ENCODE measurements at places on chromosomes 5 and 9.

- DNase-seq, result no peak
Measured at GRCh38 chr5:150238646-150239045, 48.8 kb downstream of the SLC6A7 start.

DNA sequence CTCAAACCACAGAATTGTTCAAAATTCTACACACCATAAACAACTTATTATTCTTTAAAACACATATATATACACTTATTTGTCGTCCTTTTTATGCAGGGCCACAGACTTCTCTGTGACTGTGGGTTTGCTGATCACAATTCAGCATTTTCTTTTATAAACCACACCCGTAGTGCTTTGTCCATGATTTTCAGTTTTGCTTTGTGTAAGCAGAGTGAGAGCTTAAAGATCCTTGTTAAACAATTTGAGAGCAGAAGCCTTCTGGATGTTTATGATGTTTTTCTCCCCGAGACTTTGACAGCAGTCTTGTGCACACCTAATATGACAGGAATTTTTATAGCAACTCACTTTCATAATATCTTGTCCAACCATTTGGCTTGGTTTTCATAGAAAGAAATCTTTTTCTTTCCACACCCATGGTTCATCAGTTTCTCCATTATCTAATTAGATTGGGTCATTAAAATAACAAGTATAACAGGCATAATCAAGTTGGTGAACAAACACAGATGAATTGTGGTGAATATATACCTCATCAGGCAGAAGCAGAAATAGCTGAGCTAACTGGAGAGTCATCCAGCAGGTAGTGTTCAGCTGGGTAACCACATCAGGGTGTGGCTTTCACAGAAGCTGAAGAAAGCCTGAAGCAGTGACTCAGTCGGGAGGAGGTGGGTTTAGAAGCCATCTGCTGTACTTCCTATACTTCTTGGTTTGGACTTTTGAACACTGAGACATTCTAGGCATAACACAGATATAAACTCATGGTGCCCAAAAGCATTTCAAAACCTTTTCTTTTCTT lies 232.8 kb downstream of the DOCK8 start:
- no peak for DNase-seq

DNA sequence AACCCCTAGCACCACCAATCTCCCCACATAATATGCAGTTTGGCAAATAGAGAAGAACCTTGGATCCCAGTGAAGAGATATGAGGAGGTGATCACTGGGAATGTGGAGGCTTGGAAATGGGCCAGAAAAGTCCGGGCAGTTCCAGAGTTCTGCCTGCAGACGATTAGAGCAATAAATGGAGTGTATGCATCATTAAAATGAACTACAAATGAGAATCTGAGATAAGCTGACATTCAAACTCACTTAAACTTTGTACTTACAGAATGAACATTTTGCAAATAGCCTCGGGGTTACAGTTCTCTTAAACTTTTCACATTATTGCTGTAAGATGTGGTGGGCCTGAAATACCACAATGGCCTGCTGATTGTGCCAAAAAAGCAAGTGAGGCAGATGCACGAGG lies 23.0 kb upstream of the LHFPL2 start:
- no peak for DNase-seq

GRCh38 chr5:178237431-178238312 lies 5.1 kb upstream of the PHYKPL start:
- no peak for DNase-seq

DNA sequence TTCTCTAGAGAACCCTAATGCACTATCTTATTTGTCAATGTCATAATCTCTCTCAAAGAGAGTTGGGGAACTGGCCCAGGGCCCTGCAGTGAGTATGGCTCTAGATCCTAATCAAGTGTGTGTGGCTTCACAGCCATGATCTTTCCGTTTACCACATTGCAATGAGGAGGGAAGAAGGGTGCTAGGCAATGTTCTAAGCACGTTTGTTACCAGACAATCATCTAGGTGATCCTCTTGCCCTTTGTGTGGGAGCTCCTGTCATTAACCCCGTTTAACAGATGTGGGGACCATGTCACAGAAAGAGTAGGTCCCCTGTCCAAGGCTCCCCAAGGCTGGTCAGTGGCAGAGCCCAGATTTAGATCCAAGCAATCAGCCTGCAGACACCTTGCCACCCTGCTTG lies 128.2 kb upstream of the IRX4 start:
- DNase-seq, result no peak

DNA sequence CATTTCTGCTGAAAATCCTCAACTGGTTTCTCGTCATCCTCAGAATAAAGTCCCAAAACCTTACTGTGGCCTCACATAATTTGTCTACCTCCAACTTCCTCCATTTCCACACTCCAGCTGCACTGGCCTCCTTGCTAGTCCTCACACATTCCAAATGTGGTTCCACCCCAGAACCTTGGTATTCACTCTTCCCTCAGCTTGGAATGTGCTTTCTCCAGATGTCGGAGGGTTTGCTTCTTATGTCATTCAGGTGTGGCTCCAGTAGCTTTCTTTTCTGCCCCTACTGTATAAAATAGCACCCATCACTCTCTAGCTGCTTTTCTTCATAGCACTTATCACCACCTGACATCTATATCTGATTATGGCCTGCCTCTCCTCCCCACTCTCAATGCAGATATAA lies 102.5 kb upstream of the IFNK start:
- no peak for DNase-seq

GRCh38 chr5:111242606-111243005 lies 18.4 kb downstream of the CAMK4 start:
- DNase-seq, result no peak

DNA sequence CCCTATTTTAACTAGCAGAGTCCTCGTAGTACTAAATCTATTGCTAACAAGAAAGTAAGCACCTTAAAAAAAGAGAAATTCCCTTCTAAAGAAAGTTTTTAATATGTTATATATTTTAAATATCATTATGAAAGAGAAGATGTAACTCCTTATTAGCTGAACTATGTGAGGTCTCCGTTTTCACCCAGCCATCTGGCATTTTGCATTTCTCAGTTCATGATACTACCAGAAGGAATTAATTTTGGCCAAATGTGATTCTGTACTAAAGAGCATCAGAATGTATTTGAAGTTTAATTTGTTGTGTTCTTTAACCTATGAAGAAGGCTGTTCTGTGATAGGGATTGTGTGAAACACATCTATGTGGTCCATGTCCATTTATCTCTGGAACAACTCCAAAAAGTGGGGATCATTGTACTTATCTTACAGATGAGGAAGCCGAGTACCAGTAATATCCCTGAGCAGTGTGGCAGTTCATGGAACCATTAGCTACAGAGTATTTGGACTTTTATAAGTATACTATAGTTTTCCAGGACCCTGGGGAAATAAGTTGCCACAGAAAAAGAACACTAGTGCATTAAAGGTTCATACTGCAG lies 29.8 kb downstream of the TNFAIP8 start:
- no peak for DNase-seq

GRCh38 chr5:74233091-74233490 lies 407.4 kb downstream of the ENC1 start:
- no peak for DNase-seq

GRCh38 chr9:123868002-123868401 lies 61.9 kb downstream of the DENND1A start:
- DNase-seq, result no peak

GRCh38 chr5:32531885-32532520 lies 53.4 kb upstream of the SUB1 start:
- DNase-seq, result no peak

DNA sequence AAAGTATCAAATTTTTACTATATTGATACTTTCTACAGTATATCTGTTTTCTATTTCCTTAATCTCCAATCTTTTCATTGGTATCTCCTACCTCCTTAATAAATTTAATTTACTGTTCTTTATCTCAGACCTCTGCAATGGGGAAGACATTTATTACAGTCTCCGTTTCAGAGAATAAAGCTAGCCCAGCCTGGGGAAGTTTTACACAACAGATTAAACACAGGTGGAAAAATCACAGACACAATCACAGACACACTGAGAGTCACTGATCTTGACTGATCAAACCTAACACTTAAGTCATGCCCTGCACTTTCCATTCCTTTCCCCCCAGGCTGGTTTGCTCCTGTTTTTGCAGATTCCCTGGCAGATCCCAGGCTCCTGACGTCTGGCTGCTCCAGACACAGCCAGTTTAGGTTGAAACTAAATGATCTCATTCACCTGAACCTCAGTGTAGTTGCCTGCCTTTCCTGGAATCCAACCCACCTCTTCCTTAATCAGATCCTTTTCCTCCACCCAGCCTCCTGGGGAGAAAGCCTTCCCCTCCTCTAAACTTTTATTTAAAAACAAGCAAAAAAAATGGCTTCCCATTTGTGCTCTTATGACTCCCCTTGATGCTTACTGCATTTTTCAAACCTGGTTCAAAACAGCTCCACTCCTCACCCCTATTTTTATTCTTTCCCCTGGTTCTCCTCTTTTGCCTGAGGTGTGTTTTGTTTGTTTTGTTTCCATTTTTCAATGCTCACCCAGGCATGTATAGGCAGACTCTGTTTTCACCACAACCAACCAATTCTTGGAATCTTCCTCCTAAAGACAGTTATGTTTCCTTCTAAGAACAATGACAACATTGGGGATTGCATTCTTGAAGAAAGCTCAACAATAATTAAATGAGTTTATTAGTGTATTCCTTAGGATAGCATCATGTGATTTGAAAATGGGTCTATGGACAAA lies 29.5 kb upstream of the OSMR start:
- DNase-seq, result no peak

GRCh38 chr5:128427921-128428320 lies 110.1 kb downstream of the FBN2 start:
- DNase-seq, result no peak

DNA sequence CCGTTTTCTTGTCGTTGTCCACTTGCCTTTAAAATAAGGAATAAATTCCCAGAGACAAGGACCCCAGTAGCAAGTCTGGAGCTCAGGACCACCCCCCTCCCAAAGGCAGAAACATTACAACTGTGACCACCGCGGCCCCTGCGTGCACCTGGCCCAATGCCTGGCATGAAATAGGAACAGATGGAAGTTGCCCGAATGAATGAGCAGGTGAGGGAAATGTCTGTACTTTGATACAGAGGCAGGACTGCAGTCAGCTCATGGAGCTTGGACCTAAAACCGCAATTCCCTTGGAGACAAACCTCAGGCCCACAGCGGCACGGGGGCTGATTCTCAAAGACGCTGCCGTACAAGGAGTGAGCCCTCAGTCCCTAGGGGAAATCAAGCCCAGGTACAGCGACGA lies 55.3 kb upstream of the SARDH start:
- no peak for DNase-seq

DNA sequence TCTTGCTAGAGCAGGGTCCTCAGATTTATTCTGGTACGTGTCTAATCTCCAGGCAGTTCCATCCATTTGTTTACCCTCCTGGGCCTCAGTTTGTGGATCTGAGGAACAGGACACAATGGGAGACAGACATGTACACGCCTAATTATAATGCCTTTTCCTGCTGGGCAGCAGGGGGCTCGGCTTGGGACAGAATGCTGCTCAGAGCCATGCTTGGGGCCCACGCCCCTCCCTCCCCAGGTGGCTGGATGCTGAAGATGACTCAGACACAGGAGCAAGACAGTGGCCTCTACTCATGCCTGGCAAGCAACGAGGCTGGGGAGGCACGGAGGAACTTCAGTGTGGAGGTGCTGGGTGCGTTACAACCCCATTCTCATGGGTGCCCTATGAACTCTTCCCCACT lies 72.7 kb upstream of the ASS1 start:
- no peak for DNase-seq

DNA sequence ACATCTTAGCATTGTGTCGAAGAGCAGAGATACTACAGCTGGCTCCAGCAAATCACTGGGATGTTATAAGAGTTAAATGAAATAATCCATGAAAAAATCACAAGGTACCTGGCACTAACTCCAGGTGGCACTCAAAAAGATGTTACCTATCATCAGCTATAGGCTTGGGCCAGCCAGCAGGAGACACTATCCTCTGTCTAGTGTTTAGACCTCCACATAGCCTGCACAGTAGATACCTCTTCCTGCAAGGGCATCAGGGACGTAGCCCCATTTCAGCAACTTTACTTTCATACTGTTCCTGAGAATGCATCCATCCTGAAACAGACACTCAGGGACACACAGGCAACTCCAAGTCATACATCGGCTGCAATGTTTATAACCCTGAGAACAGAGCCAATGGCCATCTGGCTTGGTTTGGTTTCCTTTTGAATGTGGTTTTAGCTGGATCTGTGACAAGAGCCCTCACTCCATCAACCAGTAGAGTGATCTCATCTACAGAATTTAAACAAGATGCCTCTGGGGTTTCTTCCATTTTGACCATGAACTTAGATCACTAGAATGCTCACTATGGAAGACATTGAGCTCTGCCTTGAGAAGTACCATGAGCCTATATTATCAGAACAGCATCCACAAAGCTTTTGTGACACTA lies 69.9 kb downstream of the TLE1 start:
- DNase-seq, result no peak

- no peak for DNase-seq
Measured at GRCh38 chr9:37929441-37929895, 25.5 kb upstream of the SLC25A51 start.

DNA sequence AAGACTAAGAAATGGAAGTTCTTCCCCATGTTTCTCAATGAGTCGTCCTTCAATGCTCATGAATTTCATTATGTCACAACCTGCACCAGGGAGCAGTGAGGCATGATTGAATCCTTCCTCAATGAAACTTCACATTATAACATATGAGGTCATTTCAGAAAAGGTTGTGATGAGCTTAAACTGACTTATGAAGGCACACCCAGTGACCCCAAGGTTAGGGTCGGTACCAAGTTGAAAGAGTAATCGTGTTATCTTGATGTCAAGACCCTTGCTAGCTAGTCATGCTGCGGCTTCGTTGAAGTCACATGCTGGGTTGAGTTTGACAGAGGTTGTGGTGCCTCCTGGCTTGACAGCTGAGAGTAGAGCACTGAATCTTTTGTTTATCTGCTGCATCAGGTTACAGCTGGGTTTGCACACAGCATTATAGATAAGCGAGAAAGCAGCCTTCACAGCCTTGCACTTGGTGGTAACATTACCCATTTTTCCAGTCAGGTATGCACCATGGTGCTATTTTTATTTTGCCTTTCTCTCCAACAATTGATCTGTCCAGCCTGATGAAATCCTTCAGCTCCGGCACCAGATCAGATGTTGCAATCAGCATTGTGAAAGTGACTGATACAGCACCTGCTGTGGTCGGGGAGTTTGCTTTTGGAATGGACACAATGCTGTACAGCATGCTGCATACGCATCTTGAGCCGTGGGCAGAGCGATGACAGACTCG lies 133.2 kb downstream of the ERCC6L2 start:
- no peak for DNase-seq

DNA sequence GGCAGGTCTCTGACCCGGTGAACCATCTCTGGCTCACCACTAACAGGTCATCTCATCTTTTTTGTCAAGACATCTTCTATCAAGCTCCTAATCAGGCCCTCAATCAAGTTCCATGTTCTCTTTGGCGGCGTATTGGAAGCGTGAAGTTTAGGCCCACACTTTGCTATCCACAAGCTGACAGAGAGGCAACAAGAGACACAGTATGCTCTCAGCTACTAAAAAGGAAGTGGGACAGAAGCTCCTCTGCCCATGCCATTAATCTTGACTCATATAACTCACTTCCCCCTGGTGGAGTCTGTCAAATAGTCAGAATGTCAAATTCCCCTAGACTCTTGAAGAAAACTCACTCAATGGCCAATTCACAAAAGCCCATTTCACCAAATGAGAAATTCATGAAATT lies 77.6 kb upstream of the TMC1 start:
- no peak for DNase-seq

All from esophagus squamous epithelium (tissue), 5 donors.